ENCODE measurements at places on chromosomes 1 and 21. TPM values are rescaled to one million over a fixed set of nuclear protein-coding genes. Genes with fewer than 3 reads are reported as not detected.

Gene SPATA46
- polyA plus RNA-seq = not detected

Gene LRRC38
- not detected for polyA plus RNA-seq

Gene EPHB2
- 1.3 TPM for polyA plus RNA-seq

Gene SH2D2A
- 0.40 TPM for polyA plus RNA-seq

Gene TLCD4
- 2.1 TPM for polyA plus RNA-seq

Gene OR6Y1
- polyA plus RNA-seq = not detected

Gene ITSN1
- 6.5 TPM for polyA plus RNA-seq

Gene CCDC24
- polyA plus RNA-seq = 39.2 TPM

Gene PLA2G2A
- polyA plus RNA-seq = 29.7 TPM

Gene PRAMEF27
- polyA plus RNA-seq = not detected

Gene A3GALT2
- not detected for polyA plus RNA-seq

GRCh38 chr1:1606232-1606631 is 6.3 kb upstream of the FNDC10 start:
- peak; percentile 48 for DNase-seq
- no peaks in the 10 kb centered on the region for H3K36me3 ChIP-seq
- no peaks in the 10 kb centered on the region for H3K27me3 ChIP-seq
- no peaks in the 10 kb centered on the region for H3K4me1 ChIP-seq
- H3K27ac ChIP-seq = no peak overlapping the region

GRCh38 chr1:109570414-109570813 is 22.0 kb downstream of the GNAI3 start:
- no peaks in the 10 kb centered on the region for H3K36me3 ChIP-seq
- H3K27ac ChIP-seq = no peak overlapping the region
- no peaks in the 10 kb centered on the region for H3K27me3 ChIP-seq
- peaks cover 59% of the 10 kb centered on the region for H3K4me1 ChIP-seq
- no peak for DNase-seq
- H3K4me3 ChIP-seq = no peak overlapping the region

DNA sequence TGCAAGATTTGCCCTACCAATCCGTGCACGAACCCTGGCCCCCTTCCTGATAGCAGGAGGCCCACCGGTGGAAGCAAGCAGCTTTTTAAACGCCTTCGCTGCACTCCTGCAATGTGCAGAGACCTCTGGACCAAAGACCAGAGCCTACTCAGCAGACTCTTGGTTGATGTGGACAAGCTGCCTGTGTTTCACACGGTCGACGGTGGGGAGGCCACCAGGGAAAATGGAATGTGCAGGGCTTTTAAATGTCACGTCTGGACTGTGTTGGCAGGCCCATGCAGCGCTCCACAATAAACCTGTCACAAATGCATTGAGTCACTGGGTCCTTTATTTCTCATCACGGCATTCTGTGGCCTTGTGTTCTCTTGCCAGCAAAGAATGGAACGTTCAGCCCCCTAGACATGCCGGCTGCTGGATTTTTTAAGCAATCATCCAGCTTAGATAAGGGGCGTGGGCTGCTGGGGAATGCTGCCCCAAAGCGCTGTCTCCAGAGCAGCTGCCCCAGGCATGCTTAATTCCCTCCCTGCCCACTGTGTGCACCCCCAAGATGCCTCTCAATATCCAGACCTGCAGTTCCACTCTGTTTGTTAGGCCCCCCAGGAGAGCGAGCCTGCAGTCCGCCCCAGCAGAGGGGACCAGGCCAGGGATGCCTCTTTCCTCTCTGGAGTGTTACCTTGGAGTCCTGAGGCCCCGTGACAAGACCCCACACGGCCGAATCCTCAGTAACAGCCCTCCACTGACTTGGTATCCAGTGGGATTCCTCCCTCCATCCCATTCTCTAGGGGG is 71.3 kb downstream of the ATP5PO start:
- no peak overlapping the region for H3K4me3 ChIP-seq
- no peak overlapping the region for H3K27ac ChIP-seq
- peak; percentile 41 for DNase-seq

DNA sequence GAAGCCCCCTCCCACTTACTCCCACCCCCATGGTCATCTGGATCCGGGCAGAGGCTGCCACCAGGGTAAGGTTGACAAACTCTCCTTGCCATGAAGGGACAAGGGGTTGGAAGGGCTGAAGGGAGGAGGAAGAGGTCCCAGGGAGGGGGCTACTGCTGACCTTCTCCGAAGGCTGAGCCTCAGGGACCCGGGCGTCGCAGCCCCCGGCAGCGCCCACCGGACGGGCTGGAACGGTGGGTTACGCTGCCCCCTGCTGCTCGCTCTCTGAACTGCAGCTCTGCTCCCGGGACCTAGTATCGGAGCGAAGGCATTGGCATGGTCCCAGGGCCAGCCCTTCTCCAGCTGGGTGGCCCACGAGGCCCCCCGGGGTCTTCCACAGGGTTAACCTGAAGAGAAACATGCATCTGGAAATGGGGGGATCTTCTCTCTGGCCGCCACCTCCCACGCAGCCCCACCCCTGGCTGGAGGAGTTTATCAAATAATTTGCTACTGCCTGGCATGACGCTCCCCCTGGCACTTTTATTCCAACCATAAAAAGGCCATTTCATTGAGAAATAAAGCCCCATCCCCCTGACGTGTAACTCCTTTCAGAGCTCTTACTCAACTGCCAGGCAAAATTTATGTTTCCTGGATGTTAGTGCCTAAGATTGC is 70.4 kb upstream of the TARDBP start:
- H3K4me1 ChIP-seq = no peaks in the 10 kb centered on the region
- no peak overlapping the region for H3K27ac ChIP-seq
- H3K27me3 ChIP-seq = no peaks in the 10 kb centered on the region
- no peak overlapping the region for H3K4me3 ChIP-seq
- no peaks in the 10 kb centered on the region for H3K36me3 ChIP-seq

- H3K4me3 ChIP-seq = no peak overlapping the region
- no peak for DNase-seq
- H3K4me1 ChIP-seq = peaks cover 5% of the 10 kb centered on the region
- no peaks in the 10 kb centered on the region for H3K27me3 ChIP-seq
- peaks cover 6% of the 10 kb centered on the region for H3K36me3 ChIP-seq
- H3K27ac ChIP-seq = no peak overlapping the region
These were observed 4.5 kb downstream of the ADPRS start for GRCh38 chr1:36093226-36093625.

DNA sequence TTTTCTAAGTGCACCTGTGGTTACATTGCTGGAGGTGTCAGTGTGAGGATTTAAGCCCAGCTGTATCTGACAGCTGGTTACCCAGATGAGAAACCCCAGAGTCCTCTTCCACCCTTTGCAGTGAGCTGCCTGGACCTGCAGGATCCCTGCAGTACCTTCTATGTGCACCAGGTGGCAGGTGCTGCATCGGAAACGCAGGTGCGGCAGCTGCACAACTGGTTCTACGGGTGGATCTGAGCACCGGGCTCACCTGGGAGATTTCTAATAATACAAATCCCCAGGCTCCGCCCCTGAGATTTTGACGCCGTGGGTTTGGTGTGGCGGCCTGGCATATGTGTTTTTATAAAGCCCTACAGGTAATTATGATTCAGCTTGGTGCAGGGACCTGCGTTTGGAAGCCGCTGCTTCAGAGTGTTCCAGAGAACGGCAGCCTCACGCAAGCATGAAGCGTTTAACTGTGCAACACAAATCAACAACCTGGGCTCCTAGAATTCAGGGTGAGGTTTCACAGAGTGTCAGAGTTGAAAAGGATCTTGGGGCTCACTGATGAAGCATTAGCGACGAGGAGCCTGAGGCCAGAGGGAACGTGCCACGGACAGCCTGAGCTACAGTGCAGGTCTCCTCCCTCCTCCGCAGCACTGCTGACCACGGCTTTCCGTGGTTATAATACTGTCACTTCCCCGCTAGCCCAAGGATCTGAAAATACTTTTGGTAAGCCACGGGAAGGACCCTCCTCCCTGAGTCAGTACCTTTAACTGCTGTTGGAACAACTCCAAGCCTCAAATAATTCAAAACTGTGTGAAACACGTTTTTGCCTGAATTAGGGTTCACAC is 96.7 kb upstream of the TRABD2B start:
- no peaks in the 10 kb centered on the region for H3K4me1 ChIP-seq
- H3K27me3 ChIP-seq = no peaks in the 10 kb centered on the region
- H3K4me3 ChIP-seq = no peak overlapping the region
- H3K27ac ChIP-seq = no peak overlapping the region
- DNase-seq = peak; percentile 89

- H3K4me3 ChIP-seq = no peak overlapping the region
- no peaks in the 10 kb centered on the region for H3K36me3 ChIP-seq
- H3K4me1 ChIP-seq = no peaks in the 10 kb centered on the region
These were observed 18.6 kb downstream of the CD247 start for GRCh38 chr1:167499664-167500101.

DNA sequence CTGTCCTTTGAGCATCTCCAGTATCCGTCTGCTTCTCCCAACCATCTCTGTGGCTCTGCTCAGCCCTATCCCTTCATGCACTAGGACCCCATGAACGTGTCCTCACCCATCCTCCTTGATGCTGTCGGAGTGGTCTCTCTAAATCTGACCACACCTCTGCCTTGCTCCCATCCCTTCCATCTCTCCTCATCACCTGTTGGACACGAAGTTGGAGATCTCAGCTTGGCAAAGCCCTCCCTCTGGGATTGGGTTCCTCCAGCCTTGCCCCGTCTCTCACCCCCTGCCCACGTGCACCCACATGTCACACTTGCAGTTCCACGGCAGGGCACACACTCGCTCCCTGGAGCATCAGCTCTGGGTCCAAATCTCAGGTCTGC is 135.7 kb downstream of the ACTL8 start:
- no peak overlapping the region for H3K4me3 ChIP-seq
- no peak for DNase-seq
- peaks cover 13% of the 10 kb centered on the region for H3K4me1 ChIP-seq

GRCh38 chr1:180236698-180237509 is 6.8 kb downstream of the LHX4 start:
- peaks cover 13% of the 10 kb centered on the region for H3K27me3 ChIP-seq
- H3K36me3 ChIP-seq = no peaks in the 10 kb centered on the region
- H3K27ac ChIP-seq = no peak overlapping the region
- no peak for DNase-seq
- H3K4me3 ChIP-seq = no peak overlapping the region
- peaks cover 12% of the 10 kb centered on the region for H3K4me1 ChIP-seq

DNA sequence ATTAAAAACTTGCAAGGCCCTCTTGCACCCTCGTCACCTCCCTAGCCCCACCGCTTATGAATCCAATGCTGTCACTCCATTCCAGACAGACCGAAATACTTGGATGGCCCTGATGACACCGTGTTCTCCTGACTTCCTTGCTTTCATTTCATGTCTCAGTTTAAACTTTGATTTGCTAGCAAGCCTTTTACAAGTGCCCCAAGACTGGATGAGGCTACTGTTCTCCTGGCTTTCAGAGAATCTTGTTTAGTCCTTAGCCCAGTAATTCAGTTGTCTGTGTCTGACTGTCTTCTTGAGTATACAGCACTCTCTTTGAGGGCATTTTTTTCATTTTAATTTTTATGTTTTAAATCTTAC is 824 bp upstream of the IFI44L start:
- H3K36me3 ChIP-seq = no peaks in the 10 kb centered on the region
- peak overlapping the region; percentile 34 for H3K27ac ChIP-seq
- no peak overlapping the region for H3K4me3 ChIP-seq
- no peaks in the 10 kb centered on the region for H3K27me3 ChIP-seq

DNA sequence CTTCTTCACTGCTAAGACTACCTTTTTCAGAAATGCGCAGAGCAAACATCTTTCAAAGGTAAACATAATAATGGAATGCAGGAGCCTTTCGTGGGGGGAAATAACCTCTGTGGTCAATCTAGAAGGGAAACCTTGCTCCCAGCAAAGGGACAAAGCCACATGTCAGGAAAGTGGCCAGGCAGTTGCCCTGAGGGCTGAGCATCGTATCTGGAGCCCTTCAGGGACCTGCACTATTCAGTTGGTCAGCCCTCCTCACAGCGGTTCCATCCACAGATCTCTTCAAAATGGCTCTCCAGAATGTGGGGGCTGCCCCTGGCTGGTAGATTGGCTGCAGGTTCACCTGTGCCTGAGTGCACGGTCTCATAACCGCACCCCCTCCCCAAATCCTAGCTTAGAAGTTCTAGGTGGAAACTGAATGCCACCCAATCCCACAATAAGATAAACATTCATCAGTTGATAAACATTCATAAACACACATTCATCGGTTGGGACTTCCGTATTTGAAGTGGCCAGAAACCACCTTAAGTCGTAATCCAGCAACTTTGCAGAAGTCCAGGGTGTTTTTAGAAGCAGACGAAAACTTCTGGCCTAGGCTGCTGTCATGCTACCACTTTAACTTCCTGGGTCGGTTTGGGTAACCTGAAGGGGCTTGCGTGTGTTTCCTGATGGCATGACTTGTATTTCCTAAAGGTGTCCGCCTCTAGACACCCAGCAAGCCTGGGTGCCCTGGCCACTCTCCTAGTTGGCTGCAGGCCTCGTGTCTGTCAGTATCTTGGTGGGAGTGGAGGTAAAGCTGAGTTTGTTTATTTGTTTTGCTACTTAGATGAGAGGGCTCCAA is 50.5 kb downstream of the RASSF5 start:
- peaks cover 34% of the 10 kb centered on the region for H3K4me1 ChIP-seq
- DNase-seq = no peak
- no peaks in the 10 kb centered on the region for H3K27me3 ChIP-seq
- H3K27ac ChIP-seq = peak overlapping the region; percentile 65
- H3K36me3 ChIP-seq = no peaks in the 10 kb centered on the region

GRCh38 chr1:166174108-166174507 is 7.3 kb upstream of the FAM78B start:
- no peak overlapping the region for H3K4me3 ChIP-seq
- no peak overlapping the region for H3K27ac ChIP-seq
- no peaks in the 10 kb centered on the region for H3K27me3 ChIP-seq
- DNase-seq = peak; percentile 61
- no peaks in the 10 kb centered on the region for H3K4me1 ChIP-seq

- H3K4me1 ChIP-seq = peaks cover 37% of the 10 kb centered on the region
- H3K4me3 ChIP-seq = no peak overlapping the region
- no peaks in the 10 kb centered on the region for H3K36me3 ChIP-seq
These were observed 102.6 kb downstream of the GALNT2 start for GRCh38 chr1:230169454-230170152.

DNA sequence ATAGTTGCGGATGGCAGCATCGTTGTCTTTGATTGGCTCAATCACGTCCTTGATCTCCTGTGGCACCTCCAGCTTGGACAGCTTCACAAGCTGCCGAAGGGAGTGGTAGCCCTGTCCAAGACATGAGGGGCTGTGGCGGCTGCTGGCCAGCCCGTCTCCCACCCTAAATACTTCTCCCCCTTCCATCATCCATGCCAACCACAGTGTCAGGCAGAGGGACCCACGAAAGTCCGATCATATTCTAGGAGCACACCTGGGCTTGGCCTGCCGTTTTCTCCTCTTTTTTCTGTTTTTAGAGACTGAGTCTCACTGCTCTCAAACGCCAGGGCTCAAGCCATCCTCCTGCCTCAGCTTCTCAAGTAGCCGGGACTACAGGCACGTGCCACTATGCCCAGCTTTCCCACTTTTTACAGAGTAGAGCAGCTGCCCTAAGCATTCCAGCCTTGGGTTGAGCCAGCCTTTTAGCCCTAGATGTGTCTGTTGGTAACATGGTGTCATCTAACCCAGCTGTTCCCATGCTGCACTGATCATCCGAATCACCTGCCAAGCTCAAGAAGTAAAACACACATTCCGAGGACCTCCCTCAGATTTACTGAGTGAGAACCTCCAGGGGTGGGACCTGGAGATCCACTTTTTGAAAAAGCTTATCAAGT is 10.4 kb downstream of the MTHFR start:
- H3K4me1 ChIP-seq = peaks cover 3% of the 10 kb centered on the region
- H3K4me3 ChIP-seq = no peak overlapping the region
- no peak for DNase-seq
- no peak overlapping the region for H3K27ac ChIP-seq

GRCh38 chr1:60895701-60896100 is 186.7 kb upstream of the NFIA start:
- no peak for DNase-seq
- no peaks in the 10 kb centered on the region for H3K4me1 ChIP-seq
- H3K27ac ChIP-seq = no peak overlapping the region
- no peaks in the 10 kb centered on the region for H3K27me3 ChIP-seq
- no peak overlapping the region for H3K4me3 ChIP-seq
- H3K36me3 ChIP-seq = no peaks in the 10 kb centered on the region

Measured in pancreas (tissue), 10 donors.